ENCODE measurements at places on chromosomes 1 and 21. TPM values are rescaled to one million over a fixed set of nuclear protein-coding genes. Genes with fewer than 3 reads are reported as not detected.

The TEDDM1 gene
- not detected for total RNA-seq

The NR5A2 gene
- total RNA-seq: 1.7 TPM

The TNNI3K gene
- total RNA-seq: 84.6 TPM

The MROH7 gene
- total RNA-seq: 4.5 TPM

The KCNJ9 gene
- total RNA-seq: not detected

The LYPD8 gene
- total RNA-seq: not detected

The RAP1GAP gene
- total RNA-seq: 3.7 TPM

The DIO1 gene
- total RNA-seq: not detected

The AGPAT3 gene
- total RNA-seq: 96.3 TPM

The NCAM2 gene
- total RNA-seq: 4.3 TPM

The PDC gene
- not detected for total RNA-seq

The CRYAA gene
- not detected for total RNA-seq

The PIK3C2B gene
- total RNA-seq: 17.7 TPM

The SMCP gene
- total RNA-seq: not detected

The SUMO3 gene
- 66.5 TPM for total RNA-seq

The GBP4 gene
- total RNA-seq: 7.4 TPM

The RAB7B gene
- 1.2 TPM for total RNA-seq

The ZBTB8B gene
- total RNA-seq: not detected

The SYPL2 gene
- total RNA-seq: 28.9 TPM

The ZNF692 gene
- 20.4 TPM for total RNA-seq

The DAB1 gene
- 3.8 TPM for total RNA-seq

The SELENON gene
- 39.6 TPM for total RNA-seq

The TMEM53 gene
- total RNA-seq: 8.1 TPM

The PDE9A gene
- 3.3 TPM for total RNA-seq

The LCE7A gene
- total RNA-seq: not detected

The PROK1 gene
- total RNA-seq: not detected

The AGMAT gene
- 0.11 TPM for total RNA-seq

The CDC42BPA gene
- 40.5 TPM for total RNA-seq

The KIF1B gene
- 66.8 TPM for total RNA-seq

The ETV3L gene
- total RNA-seq: not detected

The ST6GALNAC3 gene
- 4.5 TPM for total RNA-seq

The KPRP gene
- not detected for total RNA-seq

The ABCG1 gene
- total RNA-seq: 7.3 TPM

The COL9A2 gene
- total RNA-seq: 0.24 TPM

The OR10Z1 gene
- not detected for total RNA-seq

The IFI44L gene
- total RNA-seq: 3.3 TPM

The NASP gene
- total RNA-seq: 28.7 TPM

The KRTAP19-6 gene
- total RNA-seq: not detected

The AKNAD1 gene
- not detected for total RNA-seq

The GUCA2A gene
- not detected for total RNA-seq

The KCNH1 gene
- total RNA-seq: not detected

The GBP3 gene
- 6.6 TPM for total RNA-seq

The DNALI1 gene
- total RNA-seq: 3.1 TPM

The LENEP gene
- not detected for total RNA-seq

The CRNN gene
- total RNA-seq: not detected

The TIPRL gene
- total RNA-seq: 23.6 TPM

The AMPD1 gene
- not detected for total RNA-seq

The GNAT2 gene
- total RNA-seq: not detected

The SELENBP1 gene
- 119 TPM for total RNA-seq

Data from Right ventricle myocardium superior (tissue), 1 donor.